ENCODE measurements at places on chromosomes 5 and 9.

DNA sequence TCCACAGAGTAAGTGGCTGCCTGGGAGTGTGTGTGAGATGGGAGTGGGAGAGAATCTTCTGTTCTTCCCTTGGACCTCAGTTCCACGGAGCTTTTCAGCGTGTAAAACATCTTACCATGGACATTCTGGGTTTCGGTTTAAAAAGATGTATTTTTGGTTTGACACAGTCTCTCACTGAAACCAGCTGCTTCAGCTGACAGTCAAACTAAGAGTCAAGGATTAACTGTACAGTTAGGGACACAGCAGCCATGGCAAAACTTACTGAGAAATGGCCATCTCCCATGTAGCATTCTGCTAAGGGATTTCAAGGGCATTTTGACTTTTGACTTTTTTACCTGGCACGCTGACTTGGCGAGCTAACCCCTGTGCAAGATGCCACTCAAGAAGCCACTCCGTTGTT lies 93.8 kb upstream of the IL12B start:
- no peak for DNase-seq

DNA sequence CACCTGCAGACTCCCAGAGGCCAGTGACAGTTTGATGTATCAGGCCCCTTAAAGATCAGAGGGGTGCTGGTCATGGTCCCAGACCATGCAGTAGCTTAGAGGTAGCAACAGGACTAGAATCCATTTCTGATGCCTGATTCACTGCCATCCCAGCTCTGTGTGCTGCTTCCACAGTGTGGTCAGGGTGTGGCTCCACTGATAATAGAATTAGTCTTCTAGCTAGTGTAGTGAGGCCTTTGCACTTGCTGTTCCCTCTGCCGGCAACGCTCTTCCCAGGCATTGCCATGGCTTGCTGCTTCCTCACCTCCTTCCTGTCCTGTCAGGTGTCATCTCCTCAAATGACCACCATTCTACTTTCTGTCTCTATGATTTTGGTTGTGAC lies 15.8 kb downstream of the PPARGC1B start:
- no peak for DNase-seq

DNA sequence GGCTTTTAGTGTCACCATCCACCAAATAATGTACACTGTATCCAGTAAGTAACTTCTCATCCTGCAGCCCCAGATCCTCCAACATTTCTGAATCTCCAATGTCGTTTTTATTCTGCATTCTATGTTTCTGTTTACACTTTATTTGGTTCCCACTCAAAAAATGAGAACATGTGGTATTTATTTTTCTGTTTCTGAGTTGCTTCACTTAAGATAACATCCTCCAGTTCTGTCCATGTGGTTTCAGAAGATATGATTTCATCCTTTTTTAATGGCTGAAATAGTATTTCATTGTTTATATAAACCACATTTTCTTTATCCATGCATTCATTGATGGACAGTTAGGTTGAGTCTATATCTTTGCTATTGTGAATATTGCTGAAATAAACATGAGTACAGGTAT lies 677.3 kb upstream of the FTMT start:
- no peak for DNase-seq

GRCh38 chr9:94286116-94286515 lies 27.0 kb downstream of the ZNF169 start:
- DNase-seq, result no peak

GRCh38 chr5:158224253-158224652 lies 365.3 kb upstream of the CLINT1 start:
- no peak for DNase-seq

DNA sequence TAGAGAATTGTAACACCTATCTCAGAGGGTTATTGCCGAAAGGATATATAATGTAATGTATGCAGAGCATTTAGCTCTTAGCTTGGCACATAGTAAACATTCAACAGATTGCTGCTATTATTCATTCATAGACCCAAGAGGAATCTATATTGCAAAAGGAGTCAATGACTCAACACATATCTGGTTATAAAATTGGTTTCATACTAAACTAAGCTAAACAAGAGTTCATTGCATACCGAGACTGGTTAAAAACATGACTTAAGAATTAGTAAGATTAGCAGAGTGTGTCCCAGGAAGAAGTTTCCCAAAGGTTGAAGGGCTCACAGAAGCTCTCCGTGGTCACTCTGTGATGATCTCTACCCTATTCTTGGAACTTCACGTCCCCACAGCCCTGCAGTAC lies 339.6 kb upstream of the CCNH start:
- no peak for DNase-seq

- no peak for DNase-seq
These were observed 30.5 kb upstream of the EEIG1 start for GRCh38 chr9:128011071-128011817.

GRCh38 chr9:128254855-128255759 lies 20.7 kb downstream of the GOLGA2 start:
- peak; percentile 38 for DNase-seq

- no peak for DNase-seq
These were observed 27.5 kb downstream of the KCNT1 start for GRCh38 chr9:135729480-135729879.

GRCh38 chr9:130137081-130137640 lies 35.0 kb upstream of the NCS1 start:
- no peak for DNase-seq

DNA sequence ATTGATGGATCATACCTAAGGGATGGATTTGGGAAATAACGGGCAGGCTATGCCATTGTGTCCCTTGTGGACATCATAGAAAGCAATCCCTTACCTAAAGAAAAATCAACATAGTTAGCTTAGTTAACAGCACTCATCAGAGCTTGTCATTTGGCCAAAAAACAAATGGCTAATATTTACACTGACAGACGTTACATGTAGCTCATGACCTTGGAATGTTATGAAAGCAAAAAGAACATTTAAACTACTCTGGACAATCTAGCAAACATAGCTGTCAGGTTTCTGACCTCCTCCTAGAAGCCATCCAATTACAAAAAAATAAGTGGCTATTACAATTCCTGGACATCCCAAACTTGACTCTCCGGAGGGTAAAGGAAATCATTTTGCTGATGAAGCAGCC lies 23.8 kb downstream of the TMEM232 start:
- DNase-seq, result no peak

DNA sequence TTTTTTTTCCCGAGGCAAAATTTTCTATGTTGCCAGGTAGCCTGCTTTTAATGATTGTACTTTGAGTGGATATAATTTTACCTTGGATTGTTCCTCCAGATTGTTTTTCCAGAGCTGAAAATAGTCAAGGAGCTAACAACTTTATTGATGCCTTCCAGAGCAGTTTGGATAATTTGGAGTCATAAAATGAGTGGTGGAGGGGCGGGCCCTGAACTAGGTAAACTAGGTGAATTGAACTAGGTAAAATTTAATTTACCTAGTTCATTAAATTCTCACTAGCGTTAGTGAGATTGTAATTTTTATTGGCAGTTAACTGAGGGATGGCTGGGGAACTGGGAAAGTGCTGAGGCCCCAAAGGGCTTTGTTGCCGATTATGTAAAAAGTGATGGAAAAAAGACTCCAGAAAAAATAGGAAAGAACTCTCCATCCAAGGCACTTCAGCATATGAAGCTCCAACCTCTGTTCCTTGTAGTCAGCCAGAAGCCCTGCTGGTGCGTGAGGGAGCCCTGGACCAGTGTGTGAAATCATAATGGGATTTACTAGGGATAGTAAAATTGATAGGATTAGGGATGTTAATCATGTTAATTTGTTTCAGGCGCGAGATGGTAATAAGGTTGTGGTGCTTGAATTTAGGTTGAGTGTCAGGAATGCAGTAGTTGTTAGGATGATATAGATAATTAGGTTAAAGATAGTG lies 1.7 kb downstream of the DNAJC25 start:
- DNase-seq, result no peak

DNA sequence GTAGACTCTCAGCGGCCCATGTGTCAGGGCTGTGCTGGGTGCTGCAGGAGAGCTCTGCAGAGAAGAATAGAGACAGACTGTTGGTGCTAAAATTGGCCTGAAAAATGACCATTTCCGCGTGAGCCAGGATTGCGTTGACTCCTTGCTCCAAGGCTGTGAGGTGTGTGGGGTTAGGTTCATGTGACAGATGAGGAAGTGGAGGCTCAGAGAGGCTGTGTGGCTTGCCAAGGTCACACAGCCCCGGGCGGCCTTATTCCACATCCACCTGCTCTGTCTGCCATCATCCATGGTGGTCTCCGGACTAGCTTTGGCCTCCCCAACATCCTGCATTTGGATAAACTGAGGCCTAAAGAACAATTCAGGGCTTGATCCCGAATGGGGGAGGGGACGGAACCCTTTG lies 15.2 kb downstream of the NEK6 start:
- DNase-seq, result no peak

GRCh38 chr5:107670932-107671741 lies at the start of gene EFNA5:
Gene EFNA5 (minus strand): TSS chr5:107670937.
- DNase-seq, result no peak

- DNase-seq, result no peak
These were observed 26.3 kb upstream of the FST start for GRCh38 chr5:53453898-53454718.

DNA sequence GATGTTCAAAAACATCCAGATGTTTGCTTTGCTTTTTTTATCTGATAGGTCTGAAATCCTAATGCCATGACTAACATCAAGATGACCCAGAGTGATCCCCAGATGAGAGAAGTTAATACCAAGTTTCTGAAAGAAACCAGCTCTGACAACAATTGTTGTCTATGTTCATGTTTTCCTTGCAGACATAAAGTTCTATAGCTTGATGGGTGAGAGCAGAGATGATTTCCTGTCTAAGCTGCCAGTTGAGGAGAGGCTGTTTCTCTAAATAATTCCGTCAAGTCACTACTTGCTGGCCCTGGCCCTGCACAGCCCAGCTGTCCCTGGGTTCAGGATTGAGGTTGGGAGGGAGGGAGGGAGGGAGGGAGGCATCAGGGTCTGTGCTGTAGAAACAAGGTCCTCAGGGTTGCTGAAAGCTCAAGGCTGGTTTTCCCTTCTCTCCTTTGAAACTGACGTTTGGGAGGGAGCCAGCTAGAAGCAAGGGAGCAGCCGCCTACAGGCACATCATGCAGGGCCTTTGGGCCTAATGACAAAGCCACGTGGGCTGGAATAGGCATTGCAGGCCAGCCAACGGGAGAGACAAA lies 3.9 kb downstream of the SPARC start:
- DNase-seq, result no peak

DNA sequence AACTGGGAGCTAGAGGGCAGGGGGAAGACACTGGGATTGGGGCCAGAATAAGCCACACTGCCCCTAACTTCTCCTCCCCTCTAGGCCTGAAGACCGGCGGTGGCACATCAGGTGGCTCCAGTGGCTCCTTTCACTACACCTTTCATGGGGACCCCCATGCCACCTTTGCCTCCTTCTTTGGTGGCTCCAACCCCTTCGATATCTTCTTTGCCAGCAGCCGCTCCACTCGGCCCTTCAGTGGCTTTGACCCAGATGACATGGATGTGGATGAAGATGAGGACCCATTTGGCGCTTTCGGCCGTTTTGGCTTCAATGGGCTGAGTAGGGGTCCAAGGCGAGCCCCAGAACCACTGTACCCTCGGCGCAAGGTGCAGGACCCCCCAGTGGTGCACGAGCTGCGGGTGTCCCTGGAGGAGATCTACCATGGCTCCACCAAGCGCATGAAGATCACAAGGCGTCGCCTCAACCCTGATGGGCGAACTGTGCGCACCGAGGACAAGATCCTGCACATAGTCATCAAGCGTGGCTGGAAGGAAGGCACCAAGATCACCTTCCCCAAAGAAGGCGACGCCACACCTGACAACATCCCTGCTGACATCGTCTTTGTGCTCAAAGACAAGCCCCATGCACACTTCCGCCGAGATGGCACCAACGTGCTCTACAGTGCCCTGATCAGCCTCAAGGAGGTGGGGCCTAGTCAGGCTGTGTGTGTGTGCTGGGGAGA lies 6.8 kb downstream of the DNAJB5 start:
- no peak for DNase-seq

- no peak for DNase-seq
These were observed 3.3 kb upstream of the MAN1B1 start for GRCh38 chr9:137083394-137084004.

- no peak for DNase-seq
These were observed 9.3 kb upstream of the ZDHHC12 start for GRCh38 chr9:128733256-128733655.

DNA sequence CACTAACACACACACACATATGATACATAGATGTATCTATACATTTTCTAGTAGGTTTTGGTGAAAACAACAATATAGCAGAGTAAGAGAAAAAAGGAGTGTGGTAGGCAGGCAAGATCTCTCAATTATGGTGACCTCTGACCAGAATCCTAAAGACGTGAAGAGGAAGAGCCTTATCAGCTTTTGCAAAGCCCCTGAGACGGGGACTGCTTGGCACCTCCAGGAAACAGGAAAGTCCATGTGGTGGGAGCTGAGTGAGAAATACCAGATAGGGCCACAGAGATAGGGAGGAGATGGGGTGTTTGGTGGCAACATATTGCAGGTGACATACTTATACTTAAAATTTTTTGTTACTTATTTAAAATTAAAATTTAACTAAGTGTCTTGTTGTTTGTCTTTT lies 39.9 kb upstream of the CTXN3 start:
- no peak for DNase-seq

- DNase-seq, result no peak
These were observed 6.4 kb upstream of the ST6GALNAC6 start for GRCh38 chr9:127905788-127906191.

DNA sequence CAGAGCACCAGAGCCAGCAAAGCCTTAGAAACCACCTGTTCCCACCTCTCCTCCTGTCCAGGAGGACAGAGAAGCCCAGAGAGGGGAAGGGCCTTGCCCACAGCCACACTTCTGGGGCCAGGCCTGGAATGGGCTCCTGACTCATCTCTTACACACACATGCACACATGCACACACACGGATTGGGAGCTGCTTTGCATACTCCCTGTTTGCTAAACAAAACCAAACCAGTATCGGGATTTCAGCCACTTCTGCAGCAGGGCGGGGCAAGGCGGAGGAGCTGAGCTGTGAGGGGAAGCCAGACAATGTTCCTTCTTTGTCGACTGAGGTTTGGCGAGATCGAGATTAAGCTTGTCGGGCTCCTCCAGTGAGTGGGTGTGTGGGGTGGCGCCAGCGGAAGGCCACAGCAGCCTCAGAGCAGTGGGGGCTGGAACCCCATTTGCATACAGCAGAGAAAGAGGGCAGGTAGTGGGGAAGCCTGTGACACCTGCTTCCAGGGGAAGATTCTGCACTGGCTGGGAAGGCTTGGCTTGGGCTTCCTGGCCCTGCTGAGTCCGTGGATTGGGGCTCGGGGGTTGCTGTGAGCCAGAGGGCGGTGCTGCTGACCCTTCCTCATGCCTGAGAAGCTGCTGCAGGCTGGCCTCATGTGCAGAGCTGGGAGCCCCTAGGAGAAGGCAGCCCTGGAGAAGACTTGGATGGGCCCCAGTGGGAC lies 16.1 kb downstream of the GFI1B start:
- DNase-seq, result no peak

DNA sequence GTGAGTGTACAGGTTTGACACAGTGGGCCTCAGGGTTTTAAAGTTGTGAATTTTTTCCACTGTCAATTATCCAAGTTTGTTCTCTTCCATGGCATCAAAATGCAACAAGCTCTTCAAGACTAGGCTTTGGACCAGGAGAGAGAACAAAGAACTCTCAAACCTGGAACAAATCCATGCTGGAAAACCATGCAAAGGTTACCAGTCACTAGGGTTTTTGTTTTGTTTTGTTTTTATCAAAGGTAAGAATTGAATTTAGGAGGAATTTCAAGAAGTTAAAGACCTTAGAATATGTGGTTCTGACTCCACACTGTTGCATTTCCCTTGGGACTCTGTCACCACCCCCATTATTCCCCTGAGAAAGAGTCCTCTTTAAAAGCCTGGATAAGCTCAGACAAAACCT lies 191.1 kb upstream of the PIK3R1 start:
- no peak for DNase-seq

- DNase-seq, result no peak
These were observed 49.4 kb downstream of the ROPN1L start for GRCh38 chr5:10490927-10491672.

GRCh38 chr5:125609011-125609410 lies 814.2 kb upstream of the GRAMD2B start:
- DNase-seq, result no peak

Measured in stimulated activated CD8-positive, alpha-beta memory T cell treated with anti-CD3 and anti-CD28 coated beads, Interleukin-15, amount 100 ng/mL, for 48 hours (primary cell).